ENCODE measurements at places on chromosomes 4 and X.

- no peak for DNase-seq
Measured at GRCh38 chr4:48813964-48814363, 16.9 kb upstream of the OCIAD1 start.

DNA sequence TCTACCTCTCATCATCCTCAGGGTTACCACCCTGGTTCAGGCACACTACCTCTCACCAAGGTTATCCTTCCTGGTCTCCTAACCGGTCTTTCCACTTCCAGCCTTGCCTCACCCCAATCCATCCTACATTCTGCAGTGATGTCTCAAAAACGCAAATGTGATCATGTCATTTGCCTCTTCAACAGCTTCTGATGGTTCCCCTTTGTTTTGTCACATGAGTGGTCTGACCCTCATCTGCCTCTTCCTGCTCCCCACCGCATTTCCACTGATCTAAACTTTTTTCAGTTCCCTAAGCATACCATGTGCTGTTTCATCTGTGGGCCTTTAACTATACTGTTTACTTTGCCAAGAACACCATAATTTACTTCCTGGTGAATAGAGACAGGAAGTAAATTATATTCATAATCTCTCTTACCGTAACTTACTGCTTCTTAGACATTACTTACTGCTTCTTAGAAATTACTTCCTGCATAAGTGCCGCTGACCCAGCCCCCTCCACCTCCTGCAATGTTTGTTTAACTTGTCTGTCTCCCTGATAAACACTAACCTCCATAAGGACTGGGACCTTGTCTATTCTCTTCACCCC lies 27.1 kb upstream of the NSUN7 start:
- no peak for DNase-seq

DNA sequence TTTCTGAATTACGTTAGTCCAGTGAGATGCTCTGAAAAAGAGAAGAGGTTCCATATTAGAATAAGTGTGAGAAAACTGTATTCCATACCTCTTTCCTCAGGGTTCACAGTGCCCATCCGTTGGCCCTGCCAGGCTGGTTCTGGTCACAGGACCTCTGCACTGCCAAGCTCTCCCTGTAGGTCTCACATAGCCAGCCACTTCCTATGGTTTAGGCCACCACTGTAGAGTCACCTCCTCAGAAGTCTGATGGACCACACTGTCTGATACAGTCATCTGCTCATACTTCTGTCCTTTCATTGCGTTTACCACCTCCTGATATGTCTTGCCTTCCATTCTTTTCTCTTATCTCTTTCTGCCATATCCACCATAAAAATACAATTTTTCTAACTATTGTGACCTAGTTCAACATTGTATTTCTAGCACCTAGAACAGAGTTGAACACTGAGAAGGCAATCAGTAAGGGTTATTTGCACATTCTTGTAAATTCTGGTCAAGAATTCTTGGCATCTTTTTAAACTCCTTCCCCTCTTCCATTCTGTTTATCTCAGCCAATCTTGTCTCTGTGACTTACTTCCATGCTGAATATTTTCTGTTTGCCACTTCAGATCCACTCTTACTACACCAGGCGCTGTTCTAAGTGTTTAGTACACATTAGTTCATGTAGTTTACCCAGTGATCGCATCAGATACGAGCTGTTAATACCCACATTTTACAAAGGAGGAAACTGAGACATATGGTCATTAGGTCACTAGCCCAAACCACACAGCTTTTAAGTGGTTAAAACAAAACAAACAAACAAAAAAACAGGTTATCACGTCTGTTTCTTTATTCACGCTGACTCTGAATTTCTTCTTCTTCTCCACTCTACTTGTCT lies 125.6 kb downstream of the CBR4 start:
- DNase-seq, result no peak

GRCh38 chr4:11724731-11725130 lies 296.0 kb upstream of the HS3ST1 start:
- no peak for DNase-seq

- no peak for DNase-seq
Measured at GRCh38 chrX:73847100-73847499, 284.1 kb downstream of the CHIC1 start.

- no peak for DNase-seq
Measured at GRCh38 chrX:17161991-17162390, 213.0 kb upstream of the NHS start.

DNA sequence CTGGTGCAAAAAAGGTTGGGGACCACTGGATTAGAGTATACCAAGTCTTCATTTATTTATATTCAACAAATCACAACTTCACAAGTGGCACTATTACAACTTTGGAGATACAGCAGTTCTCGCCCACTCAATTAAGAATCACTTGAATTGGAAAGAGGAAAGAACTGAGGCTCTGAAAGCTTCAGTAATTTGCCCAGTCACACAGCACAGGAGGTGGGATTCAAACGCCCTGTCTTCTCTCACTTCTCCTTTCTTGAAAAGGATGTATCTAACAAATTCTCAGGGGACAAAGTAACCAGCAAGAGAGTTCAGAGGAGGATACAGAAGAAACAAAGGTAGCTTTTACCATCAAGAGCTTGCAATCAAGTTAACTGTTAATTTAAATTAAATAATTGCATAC lies 12.4 kb downstream of the SMIM14 start:
- DNase-seq, result no peak

DNA sequence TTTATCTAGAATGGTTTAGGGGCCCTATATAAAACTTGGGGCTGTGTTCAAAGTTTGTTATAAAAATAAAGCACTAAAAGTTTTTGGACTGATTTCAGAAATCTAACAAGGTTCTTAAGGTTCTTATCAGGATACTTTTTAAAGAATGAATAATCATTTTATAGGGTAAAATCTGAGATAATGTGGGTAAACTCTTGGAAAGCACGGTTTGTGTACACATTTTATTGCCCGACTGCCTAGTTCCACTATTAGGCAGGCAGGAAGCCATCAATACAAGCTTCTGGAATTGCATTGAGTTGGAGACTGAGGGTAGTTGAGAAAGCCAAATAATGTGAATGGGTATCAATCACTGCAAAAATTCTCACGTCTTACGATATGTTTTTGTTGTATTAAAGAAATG lies 331.0 kb upstream of the PITX2 start:
- DNase-seq, result no peak

- DNase-seq, result no peak
Measured at GRCh38 chr4:122739174-122739573, 6.7 kb downstream of the BBS12 start.

- DNase-seq, result peak; percentile 80
Measured at GRCh38 chrX:153375571-153375970, 25.6 kb downstream of the PNMA6E start.

DNA sequence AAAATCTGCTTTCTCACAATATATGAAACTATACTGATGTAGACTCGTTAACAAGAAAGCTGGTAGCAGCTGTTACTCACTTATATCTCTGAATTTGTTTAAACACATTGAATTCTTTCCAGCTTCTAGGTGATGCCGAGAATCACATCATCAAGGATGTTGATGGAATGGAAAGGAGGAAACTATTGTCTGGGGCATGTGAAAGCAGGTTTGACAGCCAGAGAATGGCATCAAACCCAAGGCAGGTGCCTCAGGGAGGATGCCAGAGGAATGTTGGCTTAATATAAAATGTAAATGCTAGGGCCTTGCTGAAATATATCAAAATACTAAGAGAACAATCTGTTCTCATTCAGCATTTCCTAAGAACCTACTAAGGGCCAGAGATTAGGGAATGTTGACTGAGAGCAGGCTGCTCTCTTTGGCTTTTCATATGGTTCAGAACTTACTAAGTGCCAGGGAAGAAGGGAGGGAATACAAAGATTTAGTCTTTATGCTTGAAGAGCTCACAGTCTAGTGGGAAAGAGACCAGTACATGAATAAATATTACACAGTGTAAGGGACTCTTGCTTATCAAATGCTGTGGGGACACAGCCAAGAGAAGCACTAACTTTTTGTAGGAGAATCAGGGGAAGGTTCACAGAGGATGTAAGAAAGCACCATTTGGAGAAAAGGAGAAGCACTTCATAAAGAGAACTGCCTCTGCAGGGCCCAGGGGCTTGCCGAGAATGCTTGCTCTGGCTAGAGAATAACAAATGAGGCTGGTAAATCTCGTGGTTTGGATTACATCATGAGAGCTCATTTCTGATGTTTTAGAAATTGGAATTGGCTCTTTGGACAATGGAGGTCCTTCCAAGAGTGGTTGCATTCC lies 14.7 kb downstream of the SLIT2 start:
- DNase-seq, result no peak

- DNase-seq, result no peak
Measured at GRCh38 chr4:80026100-80026499, 46.9 kb downstream of the ANTXR2 start.

GRCh38 chr4:36716874-36717273 lies 435.5 kb downstream of the DTHD1 start:
- no peak for DNase-seq

DNA sequence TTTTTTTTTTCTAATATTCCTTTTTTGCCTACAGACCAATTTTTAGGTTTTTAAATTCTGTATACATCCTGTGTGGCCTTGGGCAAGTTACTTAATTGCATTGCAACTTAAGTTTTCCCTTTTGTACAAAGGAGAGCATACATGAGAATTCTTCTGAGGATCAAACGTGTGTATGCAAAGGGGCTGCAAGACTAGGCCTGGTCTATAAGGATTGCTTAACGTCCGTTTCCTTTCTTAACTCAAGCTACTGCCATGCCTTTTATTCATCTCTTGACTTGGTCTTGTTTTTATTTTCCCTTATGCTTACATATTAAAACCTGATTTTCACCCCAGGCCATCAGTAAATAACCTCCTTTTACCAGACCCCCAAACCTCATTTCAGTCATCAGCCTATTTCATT lies 13.6 kb downstream of the RBPJ start:
- no peak for DNase-seq

DNA sequence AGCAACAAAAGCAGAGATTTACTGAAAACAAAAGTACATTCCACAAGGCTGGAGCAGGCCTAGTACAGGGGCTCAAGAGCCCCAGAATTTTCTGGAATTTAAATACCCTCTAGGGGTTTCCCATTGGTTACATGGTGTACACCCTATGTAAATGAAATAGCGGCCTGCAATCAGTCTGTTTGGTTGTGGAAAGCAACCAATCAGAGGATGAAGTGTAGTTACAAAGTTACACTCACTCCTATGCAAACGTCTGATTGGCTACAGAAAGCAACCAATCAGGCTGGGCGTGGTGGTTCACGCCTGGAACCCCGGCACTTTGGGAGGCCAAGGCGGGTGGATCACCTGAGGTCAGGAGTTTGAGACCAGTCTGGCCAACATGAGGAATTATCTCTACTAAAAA lies 13.8 kb upstream of the TXLNG start:
- DNase-seq, result no peak

DNA sequence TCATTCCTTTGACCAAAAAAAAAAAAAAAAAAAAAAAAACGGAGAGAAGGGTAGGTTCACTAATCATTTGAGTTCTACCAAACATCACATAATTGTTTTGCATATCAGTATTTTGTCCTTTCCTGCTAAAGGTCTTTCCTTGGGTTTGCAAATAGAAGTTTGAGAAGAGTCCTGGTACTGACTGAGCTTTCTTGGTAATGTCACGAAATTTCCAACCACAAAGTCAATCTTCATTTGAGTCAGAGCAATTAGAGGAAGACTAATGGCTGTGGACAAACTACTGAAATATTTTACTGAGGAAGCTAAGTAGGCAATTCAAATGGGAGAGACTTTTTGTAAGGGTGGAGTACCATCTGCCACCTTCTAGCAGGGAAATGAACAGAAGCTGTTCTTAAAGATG lies 21.7 kb upstream of the CD40LG start:
- DNase-seq, result no peak

DNA sequence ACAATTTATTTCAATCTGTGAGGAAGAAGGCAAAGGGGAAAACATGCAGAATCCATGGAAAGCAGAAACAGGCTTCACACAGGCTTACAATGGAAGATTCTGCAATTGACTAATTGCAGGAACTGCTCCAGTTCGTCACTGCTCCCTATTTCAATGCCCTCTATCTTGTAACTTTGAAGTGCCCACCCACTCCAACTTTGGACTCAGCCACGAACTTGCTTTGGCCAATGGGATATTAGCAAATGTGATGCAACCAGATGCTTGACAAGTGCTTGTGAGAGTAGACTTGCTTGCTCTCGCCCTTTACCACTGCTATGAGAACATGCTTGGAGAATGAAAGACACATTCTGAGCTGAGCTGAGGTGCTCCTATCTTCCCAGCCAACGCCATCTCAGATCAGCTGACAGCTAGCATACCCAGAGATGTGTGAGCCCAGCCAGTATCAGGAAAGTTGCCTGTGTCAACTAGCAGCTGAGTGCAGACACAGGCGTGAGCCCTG lies 105.7 kb upstream of the PTCHD1 start:
- DNase-seq, result no peak

- DNase-seq, result no peak
Measured at GRCh38 chrX:150475461-150475860, 93.0 kb upstream of the MTM1 start.

GRCh38 chr4:126599746-126600145 lies 1033.0 kb upstream of the INTU start:
- no peak for DNase-seq

GRCh38 chrX:109463784-109464183 lies 18.1 kb downstream of the GUCY2F start:
- no peak for DNase-seq

GRCh38 chr4:8101213-8102075 lies 57.2 kb downstream of the ABLIM2 start:
- no peak for DNase-seq
